Stimulated activated CD4-positive, alpha-beta T cell treated with anti-CD3 and anti-CD28 coated beads, Interleukin-15, amount 100 ng/mL, for 1 hour (primary cell): ENCODE measurements at places on chromosomes 11 and 22.

- DNase-seq: no peak
Measured at GRCh38 chr11:112297248-112297866, 36.7 kb upstream of the PLET1 start.

DNA sequence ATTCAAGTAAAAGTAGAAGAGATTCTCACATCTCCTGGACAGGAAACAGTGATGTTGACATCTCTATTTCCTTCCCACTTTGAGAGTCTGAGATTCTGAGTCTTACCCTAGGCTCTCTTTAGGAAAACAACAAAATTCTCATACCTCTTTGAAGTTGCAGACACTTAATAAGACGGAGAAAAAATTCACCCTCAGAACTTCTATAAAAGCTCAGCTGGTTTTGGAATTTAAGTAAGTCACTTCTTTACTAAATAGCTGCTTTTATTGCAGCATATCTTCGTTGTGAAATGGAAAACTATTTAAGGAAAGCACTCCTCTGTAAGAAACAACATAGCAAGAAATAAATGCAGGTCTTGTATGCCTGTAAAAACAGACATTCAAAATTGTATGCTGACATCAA, 79.1 kb downstream of the MSANTD4 start:
- no peak for DNase-seq

GRCh38 chr22:46165977-46166376, 15.7 kb downstream of the PPARA start:
- DNase-seq: no peak

DNA sequence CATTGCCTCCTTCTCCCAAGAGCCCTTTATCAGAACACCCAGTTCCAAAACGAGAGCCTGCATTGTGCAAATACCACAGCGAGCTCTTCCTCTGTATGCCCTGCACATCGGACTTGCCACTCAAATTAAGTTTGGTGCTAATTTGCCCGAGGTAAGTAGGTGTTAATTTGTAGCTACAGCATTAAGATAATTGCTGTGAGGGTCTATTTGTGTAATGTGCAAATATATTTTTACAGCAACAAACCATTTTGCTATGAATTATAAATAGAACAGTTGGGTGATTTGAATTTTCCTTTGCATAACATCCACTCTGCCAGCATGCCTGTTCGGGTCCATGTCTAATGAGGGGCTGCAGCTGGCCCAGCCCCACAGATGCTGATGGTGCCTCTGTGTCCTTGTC, 8.1 kb downstream of the ARHGAP8 start:
- DNase-seq: no peak

DNA sequence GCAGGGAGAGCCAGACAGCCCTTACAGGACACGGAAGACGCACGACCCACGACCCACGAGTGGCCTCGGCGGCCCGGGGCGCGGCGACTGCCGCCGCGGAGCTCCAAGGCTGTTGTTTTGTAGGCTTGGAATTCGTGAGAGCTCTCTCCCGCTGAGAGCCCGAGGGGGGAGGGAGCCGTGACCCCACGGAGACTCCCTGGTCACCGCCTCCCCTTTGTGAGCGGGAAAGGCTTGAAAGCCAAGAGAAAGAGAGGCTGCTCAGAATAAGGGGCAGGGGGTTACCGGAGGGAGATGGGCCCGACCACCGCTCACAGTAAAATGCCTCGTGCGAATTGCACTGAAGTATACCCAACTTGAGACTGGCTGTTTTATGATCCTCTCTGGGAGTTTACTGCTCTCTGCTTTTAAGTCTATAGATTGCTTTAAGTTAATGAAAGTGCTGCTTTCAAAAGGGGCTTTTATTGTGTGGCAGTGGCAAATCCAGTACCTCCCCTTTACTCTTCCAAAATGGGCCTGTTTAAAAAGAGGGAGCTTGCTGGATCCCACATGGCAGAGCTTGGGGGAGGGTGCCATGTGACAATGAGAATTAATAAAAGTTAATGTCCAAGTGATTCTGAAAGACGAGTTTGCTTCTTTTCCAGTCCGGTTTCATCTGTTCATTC, 2.9 kb downstream of the PKNOX2 start:
- DNase-seq: no peak

DNA sequence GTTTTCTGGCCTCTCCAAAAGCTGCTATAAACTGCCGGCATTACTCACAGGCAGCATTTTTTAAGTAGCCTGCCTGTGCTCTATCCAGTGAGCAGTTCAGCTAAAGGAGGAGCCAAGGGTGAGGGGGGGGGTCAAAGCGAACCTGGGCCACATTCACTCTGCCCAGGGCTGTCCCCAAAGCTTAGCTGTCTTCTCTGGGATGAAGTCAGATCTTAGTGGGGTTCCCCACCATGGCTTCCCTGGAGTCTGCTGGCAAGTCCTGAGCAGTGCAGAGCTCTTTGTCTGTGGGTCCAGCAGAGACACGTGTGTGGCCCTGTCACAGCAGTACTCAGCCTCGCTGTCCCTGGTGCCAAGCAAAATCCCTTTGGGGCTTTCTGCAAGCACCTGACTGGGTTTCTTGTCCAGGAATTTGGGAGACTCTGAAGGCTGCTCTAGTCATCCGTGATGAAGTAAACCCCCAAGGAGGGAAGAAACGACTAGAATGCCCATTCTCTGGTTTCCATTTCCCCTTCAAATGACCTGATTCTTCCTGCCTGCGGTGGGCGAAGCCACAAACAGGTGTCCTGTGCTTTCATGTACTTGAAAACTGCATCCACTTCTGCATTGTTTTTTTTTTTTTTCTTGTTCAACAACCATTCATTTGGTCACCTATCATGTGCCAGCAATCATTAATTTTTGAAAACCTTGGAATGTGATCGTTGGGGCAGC, 2.6 kb downstream of the KCNJ5 start:
- DNase-seq: no peak

GRCh38 chr11:66542362-66542761, 3.5 kb downstream of the ZDHHC24 start:
- no peak for DNase-seq

- DNase-seq: no peak
Measured at GRCh38 chr11:1745701-1746320, 4.6 kb downstream of the IFITM10 start.

DNA sequence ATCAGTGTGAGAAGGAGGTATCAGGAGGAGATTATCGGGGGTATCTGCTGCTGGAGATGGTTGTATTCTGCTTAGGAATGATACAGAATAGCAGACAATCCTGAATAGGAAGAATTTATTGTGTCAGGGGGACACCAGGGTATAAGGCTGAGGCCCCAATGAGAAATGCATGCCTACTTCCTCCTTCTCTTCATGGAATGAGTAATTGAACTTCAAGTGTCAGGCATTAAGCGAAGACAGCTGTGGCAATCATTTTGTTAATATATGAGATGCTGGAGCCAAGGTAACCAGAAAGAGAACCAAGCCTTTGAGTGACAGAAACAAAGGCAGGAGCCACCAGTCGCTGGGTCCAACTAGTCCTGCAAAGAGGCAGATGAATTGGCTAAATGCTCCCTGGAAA, 49.1 kb downstream of the KIRREL3 start:
- no peak for DNase-seq

GRCh38 chr22:46693634-46694415, 44.2 kb downstream of the CERK start:
- DNase-seq: no peak

DNA sequence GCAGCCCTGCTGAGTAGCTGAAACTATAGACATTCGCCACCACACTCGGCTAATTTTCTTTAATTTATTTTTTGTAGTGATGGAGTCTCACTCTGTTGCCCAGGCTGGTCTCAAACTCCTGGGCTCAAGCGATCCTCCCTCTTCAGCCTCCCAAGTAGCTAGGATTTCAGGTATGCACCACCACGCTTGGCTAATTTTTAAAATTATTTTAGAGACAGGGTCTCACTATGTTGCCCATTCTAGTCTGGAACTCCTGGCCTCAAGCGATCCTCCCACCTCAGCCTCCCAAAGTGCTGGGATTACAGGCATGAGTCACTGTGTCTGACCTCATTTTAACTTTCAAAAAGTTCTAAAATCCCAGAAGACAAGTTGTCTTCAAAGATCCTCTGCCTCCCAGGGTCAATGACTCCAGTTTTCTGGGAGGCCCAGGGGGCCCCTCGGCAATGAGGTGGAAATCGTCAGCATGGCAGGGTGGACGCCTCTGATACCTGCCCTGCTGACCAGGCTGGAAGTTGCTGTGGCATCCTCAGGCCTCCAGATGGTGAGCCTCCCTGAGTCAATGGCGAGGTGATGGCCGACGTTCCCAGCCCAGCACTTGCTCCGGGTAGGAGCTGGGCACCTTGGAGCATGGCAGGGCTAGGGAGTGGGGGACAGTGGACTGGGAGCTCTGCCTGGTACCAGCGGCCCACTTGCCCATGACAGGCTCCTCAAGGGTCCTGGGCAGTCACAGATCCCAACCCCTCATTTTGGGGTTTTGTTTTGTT, 31.1 kb downstream of the RPL3 start:
- DNase-seq: no peak

DNA sequence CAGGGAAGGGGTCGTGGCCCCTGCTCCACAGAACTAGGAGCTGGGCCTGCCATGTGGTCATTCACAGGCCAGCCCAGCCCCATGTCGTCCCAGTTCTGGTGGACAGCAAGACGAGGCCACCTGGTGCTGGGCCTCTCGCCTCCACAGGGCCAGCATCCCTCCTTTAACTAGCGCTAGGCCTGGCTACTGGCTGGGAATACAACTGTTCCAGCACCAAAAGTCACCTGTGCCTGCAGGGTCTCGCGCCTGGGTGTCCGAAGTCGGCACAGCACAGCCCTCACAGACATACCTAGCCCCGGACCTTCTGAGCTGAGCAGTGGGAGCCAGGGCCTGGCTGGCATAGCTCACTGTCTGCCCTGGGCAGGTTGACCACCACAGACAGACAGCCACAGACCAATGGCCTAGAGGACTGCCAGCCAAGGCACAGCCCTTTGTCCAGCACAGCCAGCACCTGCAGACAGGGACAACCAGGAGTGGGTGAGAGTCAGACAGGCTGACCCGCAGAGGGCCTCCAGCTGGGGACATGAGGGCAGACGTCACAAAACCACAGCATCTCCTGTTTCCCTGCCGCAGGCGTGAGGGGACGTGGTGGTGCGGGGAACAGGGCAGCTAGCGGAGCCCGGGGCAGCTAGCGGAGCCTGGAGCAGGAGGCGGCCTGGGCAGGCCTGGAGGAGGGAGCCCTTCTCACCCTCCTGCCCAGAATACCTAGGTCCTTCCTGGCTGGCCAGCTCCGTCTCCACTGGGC, 27.2 kb upstream of the TH start:
- DNase-seq: no peak

GRCh38 chr22:48883211-48883960, 944.3 kb downstream of the BRD1 start:
- DNase-seq: no peak

- no peak for DNase-seq
Measured at GRCh38 chr11:64458997-64459396, 100.0 kb downstream of the RPS6KA4 start.

DNA sequence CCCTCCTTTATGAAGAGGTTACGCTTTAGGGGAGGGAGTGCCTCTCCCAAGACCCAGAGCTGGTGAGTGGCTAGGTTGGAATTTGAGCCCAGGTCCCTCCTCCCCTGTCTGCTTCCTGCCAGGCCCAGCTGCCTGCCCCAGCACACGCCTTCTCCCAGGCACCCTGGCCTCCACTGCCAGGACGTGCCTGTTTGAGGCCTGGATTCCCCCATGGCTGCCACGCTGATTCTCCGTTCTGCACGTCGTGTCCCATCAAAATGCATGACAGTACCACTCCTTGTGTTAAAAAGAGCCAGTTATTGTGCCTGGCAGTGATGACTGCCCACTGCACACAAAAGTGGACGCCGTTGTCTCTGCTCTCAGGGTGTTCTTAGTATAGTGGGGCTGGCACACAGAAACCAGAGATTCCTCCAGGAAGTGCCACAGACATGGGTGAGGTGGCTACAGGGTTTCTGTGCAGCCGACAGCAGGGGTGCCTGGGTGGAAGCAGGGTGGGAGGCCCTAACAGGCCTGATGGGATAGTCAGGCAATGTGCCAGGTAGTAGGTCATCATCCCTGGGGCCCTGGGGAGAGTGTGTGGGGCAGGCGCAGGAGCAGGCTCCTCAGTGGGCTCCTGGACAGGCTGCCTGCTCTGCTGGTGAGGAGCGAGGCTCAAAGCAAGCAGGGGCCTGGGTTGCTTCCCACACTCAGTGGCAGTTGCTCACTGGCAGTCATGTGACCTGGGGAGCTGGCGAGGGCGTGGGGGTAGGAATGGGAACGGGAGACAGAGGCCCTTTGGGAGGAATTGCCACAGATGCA, 24.2 kb downstream of the MED15 start:
- no peak for DNase-seq
